CD4-positive, alpha-beta T cell treated with Interleukin-4 for 1 hour (primary cell): ENCODE measurements at places on chromosomes 2 and 18.
A peak's percentile ranks its signal among the peaks of the same experiment; 100 is the strongest.

GRCh38 chr2:43576981-43577892 lies 18.6 kb downstream of the THADA start:
- peak; percentile 34 for DNase-seq

DNA sequence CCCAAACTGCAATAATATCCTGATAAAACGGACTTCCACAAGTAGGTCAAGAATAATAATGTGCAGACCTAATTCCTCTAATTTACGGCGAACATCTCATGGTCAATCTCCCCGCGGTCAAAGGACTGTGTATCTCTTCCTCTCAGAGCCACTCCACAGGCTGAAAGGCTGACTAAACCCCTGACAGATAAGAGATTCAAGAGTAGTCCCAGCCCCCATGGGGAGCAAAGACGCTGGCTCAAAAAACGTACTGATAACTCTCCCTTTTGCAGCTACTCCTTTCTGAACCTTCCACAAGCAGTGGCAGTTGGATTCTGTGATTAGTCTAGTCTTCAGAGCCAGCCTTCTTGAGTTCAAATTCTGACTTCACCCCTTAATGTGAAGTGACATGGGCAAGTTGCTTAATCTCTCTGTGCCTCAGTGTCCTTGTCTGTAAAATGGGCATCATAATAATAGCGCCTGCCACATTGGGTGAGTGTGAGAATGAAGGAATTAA lies 19.7 kb upstream of the IL18R1 start:
- DNase-seq = no peak

DNA sequence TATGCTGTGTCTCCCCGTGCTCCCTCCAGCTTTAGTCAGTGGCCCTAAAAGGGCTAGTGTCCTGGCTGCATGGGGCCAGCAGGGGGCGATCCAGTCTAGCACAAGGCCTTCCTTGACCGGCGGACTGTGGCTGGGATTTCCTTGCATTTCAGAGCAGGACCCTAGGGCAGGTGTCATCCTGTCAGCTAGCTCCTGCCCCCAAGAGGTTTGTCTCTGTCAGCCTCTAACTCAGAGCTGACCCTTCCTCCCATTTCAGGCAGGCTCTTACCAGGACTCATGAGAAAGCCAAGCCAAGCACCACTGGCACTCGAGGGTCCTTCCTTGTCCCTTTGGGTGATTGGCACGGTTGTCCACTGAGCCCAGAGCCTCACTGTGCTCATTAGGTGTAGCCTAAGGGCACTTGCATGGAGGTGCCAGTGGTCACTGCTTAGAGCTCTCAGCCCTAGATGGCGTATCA lies 140.3 kb downstream of the RPIA start:
- peak; percentile 73 for DNase-seq

DNA sequence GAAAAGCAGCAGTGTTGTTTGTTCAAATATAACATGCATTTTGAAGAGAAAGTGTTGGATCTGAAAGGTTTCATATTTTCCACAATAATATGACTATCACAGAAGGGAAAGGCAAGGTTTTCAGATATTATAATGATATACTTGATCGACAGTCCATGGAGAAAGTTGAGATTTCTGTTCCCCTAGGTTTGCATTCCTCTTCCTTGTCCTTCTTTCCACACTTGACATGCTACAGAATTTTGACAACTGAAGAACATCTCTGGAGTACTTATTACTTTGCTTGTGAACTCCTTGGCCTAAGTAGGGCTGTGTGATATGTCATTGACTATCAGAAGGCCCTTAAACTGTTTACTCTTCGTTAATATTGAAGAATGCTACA lies 46.5 kb downstream of the TMEFF2 start:
- no peak for DNase-seq

DNA sequence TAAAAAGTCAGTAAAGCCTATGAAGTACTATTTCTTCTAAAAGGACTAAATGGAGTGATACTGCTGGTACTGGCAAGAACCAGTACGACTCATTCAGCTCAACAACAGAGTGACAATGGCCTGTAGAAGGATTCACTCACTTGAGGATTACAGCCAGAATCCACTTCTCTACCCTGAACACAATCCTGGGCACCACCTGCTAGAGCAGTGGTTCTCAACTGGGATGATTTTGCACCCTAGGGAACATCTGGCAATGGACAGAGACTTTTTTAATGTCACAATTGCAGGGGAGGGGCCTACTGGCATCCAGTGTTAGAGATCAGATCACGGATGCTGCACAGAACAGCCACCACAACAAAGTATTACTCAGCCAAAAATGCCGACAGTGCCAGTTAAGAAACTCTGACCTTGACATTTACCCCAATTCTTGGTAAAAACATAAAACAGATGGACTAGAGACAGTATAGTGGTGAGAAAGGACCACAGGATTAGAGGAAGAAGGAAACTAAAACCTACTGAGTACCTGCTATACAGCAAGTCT lies 5.0 kb downstream of the SPIRE1 start:
- no peak for DNase-seq

DNA sequence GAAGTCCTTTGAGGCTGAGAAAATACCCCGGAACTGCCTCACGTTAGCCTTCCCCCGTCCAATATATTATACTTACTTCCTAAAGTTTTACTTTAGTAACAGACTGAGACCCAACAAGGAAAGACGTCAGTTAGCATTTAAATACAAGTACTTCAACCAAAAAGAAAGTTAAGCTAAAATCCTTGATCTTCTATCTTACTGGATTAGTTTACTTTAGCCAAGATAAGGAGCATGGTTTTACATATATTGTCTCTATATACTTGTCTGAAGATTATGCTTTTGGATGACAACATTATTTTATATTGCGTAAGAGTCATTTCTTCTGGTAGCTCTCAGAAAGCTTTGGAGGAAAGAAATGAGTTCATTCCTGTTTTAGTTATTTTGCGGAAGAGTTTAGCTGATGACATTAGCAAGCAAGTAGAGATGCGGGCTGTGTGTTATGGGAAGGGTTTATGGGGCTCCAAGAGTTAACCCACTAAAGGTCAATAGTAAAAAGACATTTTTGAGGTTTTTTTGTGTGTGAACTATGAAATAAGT lies 532.9 kb downstream of the ZNF516 start:
- no peak for DNase-seq

- no peak for DNase-seq
Observed at GRCh38 chr18:35971661-35972196, 750 bp upstream of the RMP24 start.

DNA sequence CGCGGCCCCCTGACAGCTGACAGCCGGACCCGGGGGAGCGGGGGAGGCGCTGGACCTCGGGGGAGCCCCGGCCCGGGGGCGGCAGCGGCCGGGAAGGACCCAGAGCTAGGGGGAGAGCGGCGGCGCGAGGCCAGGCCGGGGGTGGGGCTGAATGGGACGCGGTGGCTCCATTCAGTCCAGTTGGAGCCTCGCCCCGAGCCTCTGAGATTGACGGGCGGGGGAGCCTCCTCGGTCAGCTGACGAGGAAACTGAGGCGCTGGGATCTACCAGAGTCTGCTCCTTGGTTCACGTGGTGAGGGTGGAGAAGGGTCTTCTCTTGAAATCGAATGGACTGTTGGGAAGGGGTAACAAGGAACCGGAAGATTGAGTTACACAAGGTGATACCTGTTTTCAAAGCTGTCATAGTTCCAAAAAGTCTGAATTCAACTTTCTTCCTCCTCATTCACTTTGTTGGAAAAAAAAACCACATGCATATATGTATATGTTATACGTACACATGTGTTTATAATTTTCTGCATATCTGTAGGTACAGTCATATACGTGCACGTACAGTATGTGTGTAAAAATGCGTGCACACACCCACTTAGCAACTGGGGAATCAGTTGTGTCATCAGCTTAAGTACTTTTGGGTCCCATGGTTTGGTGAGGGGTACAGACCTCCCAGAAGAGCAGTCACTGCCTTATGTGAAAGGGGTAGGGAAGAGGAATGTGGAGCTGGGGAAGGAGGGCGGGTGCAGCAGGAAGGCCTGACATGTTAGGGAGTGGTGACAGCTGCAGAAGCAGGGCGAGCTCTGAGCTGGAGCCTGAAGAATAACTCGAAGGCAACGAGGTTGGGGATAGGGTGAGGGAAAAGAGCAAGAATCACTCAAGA lies 628 bp downstream of the PPP1R7 start:
- no peak for DNase-seq

GRCh38 chr2:73963385-73964120 lies 21.2 kb upstream of the TET3 start:
- no peak for DNase-seq

DNA sequence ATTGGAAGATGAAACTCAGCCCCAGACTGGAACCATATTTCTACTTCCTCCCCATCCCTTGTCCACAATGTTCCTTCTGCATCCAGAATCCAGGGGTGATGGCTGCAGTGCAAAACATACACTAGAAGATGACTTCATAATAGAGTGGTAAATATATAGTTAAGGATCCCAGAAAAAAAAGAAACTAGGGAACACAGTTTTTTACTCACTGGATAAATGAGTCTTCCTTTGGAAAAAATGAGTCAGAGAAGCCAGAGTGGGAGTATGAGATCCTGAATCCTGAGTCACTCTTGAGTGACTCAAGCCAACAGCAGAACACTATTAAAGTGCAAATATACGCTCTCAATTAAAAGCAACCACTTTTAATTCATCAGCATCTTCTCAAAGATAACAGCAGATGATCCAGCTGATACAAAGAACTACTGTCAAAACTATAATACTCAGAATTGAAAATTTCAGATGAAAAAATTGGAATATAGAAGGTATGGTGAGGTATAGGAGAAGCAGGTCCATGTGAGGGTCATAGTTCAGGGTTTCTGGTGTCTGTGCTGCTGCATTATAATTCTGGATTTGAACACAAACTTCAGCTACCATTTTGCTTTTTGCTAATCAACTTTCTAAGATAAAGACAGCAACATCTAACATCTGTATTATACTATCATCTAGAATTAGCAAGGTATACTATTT lies 987.2 kb upstream of the CDH2 start:
- no peak for DNase-seq

DNA sequence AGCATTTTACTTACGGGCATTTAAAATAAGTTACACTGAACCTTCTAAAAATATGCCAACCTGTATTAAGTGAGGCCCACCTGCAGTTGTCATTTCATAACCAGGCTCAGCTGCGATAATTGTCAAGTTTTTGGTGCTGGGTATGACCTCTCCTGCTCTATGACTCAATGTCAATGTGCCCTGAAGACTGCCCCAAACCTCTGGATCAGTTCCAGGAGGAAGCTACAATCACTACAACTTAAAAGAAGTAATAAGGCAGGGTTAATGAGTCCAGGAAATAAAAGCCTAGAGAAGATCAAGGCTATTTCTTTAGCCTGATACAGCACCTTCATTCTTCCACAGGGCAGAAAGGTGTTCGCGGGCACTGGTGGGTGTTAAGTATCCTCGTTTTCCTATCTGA lies 22.9 kb downstream of the POLR1A start:
- no peak for DNase-seq

DNA sequence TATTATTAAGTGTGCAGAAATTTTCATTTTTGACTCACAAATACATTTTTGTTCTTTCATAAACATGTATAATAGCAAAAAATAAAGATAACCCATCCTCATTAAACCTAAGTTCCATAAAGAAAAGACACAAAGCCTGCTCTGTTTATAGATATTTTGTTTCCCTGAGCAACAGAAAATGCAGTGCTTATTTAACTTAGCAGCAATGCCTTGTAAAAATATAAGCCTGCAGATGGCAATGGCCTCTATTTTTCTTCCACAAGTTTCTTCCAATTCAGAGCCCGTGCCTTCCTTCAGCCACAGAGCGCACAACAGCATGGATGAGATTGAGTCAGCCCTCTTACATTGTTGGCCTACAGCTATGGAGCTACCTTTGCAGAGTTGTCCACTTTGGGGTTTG lies 43.6 kb downstream of the PKP4 start:
- no peak for DNase-seq

DNA sequence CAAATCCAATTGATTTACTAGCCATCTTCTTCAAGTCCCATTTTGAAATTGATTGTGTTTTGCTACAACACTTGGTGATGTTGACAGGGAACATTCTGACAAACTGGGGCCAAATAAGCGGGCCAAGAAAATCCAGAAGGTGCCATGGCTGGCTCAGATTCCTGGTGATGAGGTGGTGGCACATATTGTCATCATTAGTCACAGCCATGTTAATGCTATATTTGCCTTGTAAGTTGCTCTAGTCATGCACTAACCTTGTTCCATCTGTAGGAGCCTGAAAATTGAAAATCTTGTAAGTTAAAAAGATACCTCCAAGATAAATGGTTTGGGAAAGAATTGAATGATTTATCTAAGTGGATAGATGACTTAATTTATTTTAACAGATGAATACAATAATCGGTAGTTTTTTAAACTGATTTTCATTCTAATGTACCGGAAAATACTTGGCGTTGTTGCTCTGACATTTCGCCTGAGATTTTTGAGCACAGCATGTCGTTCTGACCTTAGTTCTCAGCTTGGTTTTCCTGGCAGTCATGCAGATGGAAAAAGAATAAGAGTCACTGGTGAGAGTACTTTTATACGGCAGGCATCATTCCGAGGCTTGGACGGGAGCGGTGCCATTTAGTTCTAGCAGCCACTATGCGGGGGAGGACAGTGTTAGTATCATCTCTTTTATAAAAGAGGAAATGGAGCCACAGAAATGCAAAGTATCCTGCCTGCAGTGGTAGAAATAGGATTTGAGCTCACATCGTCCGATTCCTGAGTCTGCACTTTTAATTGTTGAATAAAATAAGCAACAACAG lies 133.9 kb downstream of the ZNF532 start:
- no peak for DNase-seq

DNA sequence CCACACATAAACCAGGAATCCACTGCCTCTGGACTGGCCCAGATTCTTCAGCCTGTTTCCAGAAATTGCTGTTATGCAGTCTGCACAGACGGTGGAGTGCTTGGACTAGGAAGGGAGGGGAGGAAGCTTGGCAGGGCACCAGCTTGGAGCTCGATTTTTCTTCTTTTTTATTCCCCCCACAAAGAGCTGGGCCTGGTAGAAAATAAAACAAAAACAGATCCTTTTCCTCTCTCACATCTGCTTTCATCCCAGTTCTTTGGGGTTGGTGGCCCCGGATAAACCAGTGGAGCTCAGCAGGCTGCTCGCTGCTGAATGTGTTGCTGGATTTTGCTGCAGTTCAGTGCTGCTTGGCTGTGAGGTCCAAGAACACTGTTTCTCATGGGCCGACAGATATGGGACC lies 16.0 kb downstream of the LRRTM1 start:
- DNase-seq = no peak

- DNase-seq = no peak
Observed at GRCh38 chr2:235618039-235618438, 124.2 kb downstream of the AGAP1 start.

DNA sequence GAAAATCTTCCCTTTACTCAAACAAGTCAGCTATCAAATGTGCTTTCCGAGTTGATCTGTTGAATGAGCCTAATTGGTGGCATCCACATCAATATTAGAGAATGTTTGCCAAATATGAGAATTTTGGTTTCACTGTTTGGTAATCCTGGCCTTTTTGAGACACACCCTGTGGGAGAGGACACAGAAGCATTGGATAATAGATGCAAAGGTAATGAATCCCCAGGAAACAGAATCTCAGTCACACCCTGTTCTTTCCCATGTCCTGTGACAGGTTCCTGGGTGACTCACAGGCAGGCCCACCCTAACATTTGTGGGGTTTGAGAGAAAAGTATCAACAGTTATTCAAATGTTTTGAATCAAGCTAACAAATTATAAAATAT lies 99.8 kb upstream of the PELI1 start:
- no peak for DNase-seq
